ENCODE measurements at places on chromosomes 5 and 9.
A peak's percentile ranks its signal among the peaks of the same experiment; 100 is the strongest.

- no peak for DNase-seq
Observed at GRCh38 chr5:111313017-111313724, 89.0 kb downstream of the CAMK4 start.

DNA sequence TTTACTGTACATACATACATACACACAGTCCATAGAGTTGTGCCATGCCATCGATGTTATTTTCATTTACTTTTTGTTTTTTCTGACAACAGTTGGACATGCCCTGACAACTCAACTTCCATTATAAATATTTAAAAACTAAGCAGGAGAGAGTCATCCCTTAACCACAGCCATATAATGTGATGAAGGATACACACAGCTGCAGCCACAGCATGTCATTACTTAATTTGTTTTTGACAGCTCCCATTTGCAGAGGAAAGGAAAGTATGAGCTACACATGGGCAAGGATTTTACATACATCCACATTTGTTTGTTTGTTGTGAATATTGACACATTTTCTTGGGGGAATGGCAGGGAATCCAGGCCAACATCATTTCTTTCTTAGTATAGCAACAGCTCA is 91.5 kb upstream of the TUT7 start:
- peak; percentile 72 for DNase-seq

DNA sequence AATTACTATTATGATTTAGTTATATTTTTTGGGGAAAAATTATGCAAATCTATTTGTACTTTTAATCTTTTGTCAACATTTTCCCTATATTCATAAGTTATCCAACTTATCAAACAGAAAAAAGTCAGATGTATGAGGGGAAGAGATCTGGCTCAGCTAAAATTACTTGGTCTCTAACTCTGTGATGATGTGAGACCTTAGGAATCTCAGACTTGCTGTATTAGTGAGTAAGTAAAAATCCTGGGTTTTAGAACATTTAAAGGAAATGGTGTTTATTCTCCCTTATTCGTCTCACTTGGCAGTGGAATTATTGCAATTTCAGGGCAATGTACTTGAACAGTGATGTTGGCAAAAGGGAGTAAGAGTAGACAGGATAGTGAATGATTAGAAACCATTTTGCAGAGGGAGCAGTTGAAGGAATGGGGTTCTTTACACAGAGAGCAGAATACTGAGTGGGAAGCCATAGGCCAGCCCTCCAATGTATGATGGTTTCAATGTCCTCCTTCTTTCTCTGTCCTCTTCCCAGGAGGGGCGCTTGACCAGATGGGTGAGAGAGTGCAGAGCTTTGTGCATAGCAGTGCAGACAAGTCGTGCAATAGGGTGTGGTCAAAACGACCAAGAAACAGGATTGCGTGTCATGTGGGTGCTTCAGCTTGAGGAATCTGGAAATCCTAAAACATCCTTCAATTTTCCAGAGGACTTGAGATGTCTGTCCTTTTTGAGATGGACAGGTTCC is 91.7 kb downstream of the TENT4A start:
- peak; percentile 38 for DNase-seq

- peak; percentile 64 for DNase-seq
Observed at GRCh38 chr9:445033-445432, 230.4 kb downstream of the DOCK8 start.

DNA sequence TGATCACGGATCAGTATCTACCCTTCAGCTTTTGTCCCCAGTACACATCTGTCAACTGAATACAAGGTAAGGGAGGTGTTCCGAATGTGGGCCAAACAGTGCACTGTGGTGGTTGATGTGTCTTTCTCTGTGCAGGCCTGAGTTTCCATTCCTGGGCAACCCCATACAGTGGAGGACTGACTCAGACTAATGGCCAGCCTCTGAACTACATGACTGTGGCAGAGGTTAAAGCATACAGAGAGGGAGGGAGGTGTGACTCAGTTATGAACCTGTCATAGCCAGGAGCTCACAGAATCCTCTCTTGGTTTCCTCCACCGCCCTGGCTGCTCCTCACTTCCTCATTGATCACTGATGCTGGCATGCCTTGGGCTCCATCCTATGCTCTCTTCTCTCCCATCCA is 136.4 kb upstream of the TAS2R1 start:
- DNase-seq: no peak

GRCh38 chr9:13279284-13280141 is at the start of gene MPDZ:
MPDZ (minus strand) TSS chr9:13279692; CDS start chr9:13250315, 29,377 bp downstream.
- peak; percentile 91 for DNase-seq

DNA sequence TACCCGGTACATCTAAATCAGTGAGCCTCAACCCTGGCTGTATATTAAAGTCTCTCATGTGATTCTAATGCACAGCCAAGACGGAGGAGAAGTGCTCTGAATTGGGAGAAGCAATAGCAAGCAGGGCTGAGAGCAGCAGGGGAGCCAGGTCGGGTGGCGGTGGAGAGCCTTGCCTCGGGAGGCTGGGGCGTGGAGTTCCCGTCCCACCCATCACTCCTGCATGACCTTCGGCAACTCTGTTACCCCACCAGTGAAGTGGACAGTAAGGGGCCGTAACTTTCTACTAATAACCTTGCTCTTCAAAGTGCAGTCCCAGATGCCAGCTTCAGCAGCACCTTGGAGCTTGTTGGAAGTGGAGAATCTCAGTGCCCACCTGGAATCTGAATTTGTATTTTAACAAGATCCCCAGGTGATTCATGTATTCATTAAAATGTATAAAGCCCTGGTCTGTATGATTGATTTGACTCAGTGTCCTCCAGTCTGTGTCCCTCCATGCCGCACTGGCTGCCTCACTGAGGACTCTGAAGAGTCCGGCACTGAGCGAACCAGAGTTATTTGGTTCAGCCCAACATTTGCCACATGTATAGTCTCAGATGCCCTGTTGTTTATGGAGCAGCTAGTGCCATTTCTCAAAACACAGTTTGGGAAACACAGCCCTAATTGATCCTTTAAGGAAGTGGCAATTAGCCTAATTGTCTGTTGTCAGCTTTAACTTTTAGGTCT is 6.5 kb downstream of the ERGIC1 start:
- peak; percentile 41 for DNase-seq

DNA sequence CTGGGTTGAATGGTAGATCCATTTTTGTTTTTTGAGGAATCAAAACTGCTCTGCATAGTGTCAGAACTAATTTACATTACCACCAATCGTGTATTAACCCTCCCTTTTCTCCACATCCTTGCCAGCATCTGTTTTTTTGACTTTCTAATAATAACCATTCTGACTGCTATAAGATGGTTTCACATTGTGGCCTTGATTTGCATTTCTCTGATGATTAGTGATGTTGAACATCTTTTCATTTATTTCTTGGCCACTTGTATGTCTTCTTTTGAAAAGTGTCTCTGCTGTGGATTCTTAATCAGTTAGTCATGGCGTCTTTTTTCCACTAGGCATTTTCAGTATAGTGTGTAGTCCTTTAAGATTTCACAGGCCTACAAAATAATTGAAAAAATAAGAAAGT is 2144.3 kb upstream of the C9orf72 start:
- DNase-seq: no peak

DNA sequence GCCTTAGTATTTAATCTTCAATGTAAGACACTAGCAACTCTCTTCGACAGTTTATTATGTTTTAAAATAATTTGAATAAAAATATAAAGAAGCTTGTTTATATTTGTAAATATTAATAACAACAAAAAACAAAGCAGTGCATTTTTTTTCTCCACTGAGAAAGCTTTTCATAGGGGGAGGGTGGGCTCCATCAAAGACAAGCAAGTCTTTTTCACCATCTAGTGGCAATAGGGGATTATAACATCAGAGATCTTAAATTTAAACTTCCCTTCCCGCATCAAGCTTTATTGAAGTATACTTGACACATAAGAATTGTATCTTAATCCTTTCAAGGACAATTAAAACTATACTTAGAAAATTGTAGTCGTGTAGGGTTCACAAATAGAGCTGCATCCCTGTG is 9.3 kb upstream of the OR13F1 start:
- peak; percentile 30 for DNase-seq

DNA sequence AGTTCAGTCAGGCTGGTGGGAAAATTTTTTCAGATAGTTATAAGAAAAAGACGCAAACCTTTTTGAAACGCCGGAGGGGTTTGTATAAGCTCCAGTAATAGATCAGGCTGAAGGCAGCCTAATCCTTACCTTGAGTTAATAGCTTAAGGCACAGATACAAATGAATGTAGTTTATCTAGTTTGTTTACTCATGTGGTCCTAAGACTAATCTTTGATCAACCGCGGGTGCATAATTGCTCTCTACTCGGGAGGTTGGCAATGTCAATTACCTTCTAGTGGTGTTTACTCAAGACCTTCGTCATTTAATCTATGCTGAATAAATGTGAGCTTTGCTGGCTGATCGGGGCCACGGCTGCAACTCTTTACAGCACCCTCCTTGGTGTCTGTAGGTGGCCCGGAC is 665 bp upstream of the INSL4 start:
- no peak for DNase-seq

GRCh38 chr9:72043576-72043975 is 16.8 kb downstream of the C9orf57 start:
- no peak for DNase-seq

- DNase-seq: no peak
Observed at GRCh38 chr5:40436535-40437237, 243.0 kb upstream of the PTGER4 start.

DNA sequence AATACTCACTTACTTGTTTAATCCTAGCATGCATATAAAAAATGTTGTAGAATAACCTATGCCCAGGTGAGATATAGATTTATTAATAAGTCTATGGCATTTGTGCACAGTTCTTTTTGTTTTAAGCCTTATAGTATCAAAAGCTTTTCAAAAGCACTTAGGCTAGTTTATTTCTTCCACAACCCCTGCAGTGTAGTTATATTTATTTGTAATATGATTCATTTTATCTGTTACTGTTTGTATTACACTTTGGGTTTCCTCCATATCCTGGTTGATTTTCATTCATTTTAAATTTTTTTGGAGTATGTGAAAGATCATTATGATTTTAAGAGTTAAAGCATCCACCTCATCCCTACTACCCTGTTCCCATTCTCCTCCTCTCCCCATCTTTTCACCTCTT is 18.8 kb upstream of the ARHGEF28 start:
- DNase-seq: no peak

GRCh38 chr5:90438100-90438499 is 28.5 kb upstream of the CETN3 start:
- no peak for DNase-seq

DNA sequence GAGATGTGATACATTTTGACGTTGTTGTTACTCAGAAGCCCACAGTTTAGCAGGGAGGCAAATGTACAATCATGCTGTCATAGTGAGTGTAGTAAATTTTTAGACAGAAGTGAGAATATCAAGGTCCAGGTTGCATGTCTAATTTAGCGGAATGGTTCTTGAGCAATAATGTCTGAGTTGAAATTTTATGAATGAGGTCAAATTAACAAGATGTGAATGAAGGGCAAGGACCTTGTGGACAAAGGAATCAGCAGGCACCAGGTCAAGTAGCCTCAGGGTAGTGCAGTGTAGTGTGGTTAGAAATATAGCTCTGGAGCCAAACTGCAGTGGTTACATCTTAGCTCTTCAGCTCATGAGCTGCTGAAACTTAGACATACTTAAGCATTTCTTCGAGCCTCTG is 36.2 kb downstream of the TNFSF8 start:
- DNase-seq: no peak

- DNase-seq: no peak
Observed at GRCh38 chr5:58187432-58188261, 272.2 kb downstream of the PLK2 start.

DNA sequence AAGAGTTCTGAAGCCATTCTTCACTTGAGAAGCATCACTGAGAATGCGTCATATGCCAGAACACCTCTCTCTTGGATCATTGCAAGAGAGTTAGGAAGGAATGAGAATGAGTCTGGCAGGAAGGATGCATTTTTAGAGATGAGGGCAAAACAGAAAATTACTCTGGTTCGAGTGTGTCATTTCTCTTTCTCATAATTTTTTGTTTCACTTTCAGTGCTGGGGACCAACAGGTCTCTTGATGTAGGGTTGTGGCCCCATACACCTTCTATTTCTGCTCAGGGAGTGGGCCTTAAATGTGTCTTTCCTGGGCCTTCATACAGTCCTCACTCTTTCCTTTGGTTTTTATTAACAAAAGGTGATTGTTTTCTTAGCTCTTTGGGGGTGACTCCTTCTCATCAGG is 302.4 kb downstream of the NR3C1 start:
- no peak for DNase-seq

GRCh38 chr5:58326022-58326421 is 133.9 kb downstream of the PLK2 start:
- DNase-seq: peak; percentile 43

DNA sequence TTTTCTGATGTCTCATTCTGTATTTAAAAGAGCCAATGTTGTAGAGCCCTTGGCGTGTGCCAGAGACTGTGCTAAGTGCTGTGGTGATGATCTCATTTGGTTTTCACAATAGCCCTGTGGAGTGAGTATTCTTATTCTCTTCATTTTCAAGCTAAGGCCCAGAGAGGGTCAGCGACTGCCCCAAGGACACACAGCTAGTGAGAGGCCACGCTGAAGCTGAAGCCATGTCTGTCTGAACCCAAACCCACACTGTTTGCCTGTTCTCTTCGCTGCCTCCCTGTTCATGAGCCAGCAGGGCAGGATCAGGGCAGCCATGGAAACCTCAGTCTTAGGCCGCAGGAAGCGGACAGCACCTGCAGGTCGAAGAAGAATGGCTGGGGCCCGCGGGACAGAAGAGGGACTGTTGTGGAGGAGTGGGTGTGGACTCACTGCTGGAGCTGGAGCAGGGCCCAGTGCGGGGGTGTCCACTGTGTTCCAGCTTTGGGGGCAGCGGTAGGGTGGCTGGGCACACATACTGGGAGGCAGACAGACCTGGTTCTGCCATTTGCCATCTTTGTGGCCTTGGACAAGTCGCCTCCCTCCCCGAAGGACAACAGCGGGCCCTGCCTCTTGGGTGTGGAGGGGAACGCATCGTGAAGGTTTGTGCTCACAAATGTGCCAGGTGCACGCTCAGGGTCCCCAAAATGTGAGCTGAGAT is 257.9 kb upstream of the MVB12B start:
- no peak for DNase-seq

DNA sequence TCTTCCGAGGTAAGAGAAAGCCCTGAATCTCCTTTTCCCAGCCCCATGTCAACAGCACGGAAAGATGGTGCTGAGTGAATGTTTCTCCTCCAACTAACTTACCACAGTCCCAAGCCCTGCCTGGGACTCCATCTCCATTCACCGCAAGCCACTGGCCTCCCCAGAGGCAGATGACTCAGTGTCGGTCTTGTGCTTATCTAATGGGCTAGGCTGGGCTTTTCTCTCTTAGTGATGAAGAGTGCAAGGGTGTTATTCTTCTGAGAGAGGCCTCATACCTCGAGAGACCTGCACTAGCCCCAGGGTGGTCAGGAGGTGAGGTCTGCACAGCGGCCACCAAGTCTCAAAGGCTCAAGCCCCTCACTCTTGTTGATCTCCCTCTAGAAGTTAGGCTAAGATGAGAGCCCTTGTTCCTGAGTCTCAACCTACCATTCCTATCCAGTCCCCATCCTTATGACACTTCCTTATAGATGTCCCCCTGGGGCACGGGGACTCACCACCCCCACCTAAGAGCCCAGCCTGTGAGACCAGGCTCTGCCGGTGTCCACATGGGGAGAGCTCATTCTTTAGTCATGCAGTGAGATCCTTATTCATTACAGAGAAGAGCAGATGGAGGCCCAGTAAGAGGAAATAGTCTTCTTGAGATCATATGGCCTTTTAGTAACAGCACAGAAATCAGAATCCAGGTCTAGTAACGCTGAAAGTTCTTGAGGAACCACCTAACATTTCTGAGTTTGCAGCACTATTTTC is 127.0 kb downstream of the SAXO1 start:
- no peak for DNase-seq

- no peak for DNase-seq
Observed at GRCh38 chr9:127761491-127761956, 16.9 kb downstream of the SH2D3C start.
